ENCODE measurements at places on chromosomes 12 and 14.
A peak's percentile ranks its signal among the peaks of the same experiment; 100 is the strongest.

- DNase-seq, result peak; percentile 58
Measured at GRCh38 chr12:12561371-12562015, 1.2 kb downstream of the DUSP16 start.

- no peak for DNase-seq
Measured at GRCh38 chr12:53224061-53224896, 7.7 kb downstream of the RARG start.

GRCh38 chr14:92105073-92105892 is 1.1 kb downstream of the ATXN3 start:
- no peak for DNase-seq

- DNase-seq, result no peak
Measured at GRCh38 chr14:61671082-61671481, 24.2 kb upstream of the HIF1A start.

- no peak for DNase-seq
Measured at GRCh38 chr12:52062167-52063081, 7.4 kb upstream of the ATG101 start.

DNA sequence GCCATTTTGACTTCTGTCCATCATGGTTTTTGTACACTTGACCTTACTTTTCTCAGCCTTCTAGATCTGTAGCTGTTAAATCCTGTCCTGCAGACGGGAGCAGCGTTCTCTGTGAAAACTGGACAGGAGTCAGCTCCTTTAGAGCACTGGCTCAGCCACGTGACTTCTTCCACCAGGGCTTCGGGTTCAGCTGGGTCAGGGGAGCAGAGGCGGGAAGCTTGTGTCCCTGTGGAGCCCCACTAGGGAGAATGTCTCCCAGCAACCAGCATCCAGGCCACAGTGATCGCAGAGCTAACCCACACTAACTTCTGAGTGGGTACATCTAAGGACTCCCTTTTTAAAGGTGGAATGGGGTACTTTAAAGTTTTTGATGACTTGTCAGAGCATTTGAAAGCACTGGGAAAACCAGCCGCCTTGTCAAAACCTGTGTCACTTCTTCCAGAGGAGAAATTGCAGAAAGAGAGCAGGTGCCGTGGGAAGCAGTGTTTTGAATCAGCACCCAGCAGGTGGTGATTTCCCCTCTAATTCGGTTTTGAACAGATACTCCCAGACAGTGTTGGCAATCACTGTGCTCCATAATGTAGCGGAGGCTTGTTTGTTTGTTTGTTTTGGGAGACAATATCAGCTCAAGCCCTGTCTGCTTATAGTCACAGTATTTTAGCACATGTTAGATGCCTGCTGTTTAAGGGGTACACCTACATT is 17.9 kb downstream of the DERA start:
- peak; percentile 27 for DNase-seq

DNA sequence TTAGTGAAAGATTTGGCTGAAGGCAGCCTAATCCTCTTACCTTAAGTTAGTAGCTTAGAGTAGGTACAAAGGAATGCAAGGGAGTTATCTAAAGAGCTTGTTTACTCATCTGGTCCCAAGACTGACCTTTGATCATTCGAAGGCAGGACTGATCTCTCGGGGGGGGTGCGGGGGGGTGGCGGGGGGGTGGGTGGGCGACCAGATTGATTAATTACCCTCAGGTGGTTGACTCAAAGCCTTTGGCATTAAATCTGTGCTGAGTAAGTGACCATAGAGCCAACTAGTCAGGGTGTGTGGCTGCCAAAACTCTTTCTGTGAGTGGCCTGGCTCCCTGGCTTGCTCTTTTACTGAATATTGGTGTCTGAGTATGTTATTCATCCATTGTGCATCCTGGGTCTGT is 731.9 kb upstream of the FBXO33 start:
- DNase-seq, result no peak

DNA sequence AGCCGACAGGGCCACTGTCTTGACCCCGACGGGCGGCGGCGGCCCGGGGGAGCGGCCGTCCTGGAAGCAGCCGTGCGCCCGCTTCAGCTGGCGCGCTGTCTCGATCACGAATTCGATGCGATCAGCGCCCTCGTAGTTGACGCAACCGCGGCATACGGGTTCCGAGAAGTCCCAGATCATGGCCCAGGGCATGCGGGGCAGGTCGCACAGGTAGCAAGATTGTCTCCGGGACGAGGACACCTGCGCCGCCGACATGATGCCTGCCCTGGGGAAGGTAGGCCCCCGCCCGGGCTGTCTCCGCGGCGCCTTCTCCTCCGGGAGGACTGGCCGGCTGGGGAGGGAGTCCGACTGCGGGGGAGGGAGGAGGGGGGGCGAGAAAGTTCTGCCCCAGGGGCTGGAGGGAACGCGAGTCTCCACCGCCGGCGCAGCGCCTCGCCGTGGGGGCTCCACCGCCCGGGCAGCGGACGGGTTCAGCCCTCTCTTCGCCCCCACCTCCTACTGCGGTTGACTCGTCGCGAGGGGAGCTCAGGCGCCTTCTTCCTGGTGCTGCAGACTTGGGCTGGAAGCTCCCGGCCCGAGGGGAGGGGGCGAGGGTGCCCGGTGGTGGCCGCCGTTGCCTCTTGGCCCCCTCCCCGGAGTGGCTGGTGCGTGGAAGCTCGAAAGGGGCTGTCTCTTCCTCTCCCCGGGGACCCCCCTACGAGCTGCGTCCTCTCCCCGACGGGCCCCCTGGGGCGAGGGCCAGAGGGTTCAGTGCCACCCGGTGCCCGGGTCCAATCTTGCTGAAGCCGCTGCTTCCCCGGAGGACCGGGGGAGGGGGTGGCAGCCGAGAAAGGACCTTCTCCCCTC is 747 bp downstream of the IRF2BPL start:
- DNase-seq, result peak; percentile 86

- DNase-seq, result peak; percentile 24
Measured at GRCh38 chr12:109440851-109441490, 36.1 kb downstream of the KCTD10 start.

GRCh38 chr12:112598626-112599025 is 179.9 kb downstream of the PTPN11 start:
- no peak for DNase-seq

- DNase-seq, result no peak
Measured at GRCh38 chr12:63795032-63795687, 15.5 kb downstream of the RXYLT1 start.

DNA sequence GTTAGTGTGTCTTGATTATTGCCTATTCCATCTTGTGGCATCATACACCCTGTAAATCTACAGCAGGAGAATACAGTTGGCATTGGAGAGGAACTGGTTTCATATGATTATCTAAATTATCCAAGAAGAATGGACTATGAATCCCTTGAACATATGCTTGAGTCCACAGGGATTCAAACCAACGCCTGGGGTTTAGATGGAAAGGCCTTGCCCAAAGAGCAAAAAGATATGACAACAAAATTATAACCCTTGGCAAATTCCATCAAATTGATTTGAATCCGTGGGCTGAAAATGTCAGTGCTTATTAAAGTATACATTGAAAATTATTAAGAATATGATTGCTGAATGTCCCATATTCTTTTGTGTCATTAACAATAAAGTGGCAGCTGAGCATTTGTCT is 108.2 kb downstream of the PDE3A start:
- no peak for DNase-seq

Measured in cardiac fibroblast (primary cell).